Substantia nigra (tissue), 51 donors: ENCODE measurements at places on chromosomes 4 and X.

DNA sequence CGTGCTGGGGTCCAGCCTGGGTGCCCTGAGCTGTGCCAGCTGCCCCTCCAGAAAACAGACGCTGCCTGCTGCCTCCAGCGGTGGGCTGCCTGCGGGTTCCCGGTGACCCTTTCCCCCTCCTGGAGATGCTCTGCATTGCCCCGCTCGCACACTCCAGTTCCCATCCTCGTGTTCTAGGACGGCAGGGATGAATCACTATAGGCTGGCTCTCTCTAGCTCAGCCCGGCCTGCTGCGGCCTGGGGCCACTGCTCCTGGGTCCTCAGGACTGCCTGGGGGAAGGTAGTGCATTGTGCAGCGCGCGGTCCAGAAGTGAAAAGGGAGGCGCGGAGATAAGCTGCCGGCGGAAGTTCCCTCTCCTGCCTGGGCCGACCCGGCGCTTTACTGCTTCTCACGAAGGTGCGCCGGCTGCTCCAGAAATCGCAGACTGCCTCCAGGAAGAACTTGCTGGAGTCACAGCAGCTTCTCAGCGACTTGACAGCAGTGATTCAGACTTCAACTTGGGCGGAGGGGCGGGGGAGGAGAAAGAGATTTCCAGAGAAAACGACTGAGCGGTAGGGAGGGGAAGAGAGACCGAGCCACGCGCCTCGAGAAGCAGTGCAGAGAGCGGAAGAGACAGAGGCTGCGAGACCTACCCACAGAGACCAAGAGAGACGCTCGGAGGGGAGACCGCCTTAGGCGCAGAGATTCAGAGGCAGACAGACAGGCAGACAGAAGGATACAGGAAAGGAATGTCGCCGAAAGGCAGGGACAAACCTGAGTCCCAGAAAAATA, 6.7 kb upstream of the MSX1 start:
- no peak for DNase-seq

DNA sequence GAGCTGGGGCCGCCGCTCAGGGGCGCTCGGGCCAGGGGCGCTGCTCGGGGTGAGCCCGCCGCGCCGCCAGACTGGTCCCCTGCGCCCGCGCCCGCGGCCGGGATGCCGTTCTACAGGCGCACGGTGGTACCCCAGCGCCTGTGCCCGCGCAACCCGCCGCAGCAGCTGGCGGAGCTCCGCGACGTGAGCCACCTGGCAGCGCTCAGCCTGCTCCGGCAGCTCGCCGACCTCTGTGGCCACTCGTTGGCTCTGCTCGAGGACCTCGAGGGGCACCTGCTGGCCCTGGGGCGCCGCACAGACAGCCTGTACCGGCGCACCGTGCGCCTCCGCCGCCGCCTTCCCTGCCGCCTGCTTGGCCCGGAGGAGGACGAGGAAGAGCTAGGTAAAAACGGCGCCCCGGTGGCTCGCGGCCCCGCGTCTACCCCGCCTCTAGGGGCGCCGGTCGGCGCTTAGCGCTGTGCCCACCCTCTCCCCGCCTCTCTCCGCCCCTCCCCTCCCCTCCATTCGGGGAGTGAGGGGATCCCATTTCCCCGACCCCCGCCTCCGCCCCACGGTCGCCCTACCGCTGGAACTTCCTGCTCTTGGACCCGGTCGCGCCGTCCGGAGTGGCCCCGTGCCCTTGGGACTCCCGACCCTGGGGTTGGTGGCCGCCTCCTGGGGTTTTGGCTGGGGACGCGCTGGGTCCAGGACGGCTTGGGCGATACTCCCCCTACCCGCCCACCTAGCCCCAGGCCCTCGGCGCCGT, 513 bp downstream of the NHSL2 start:
- no peak for DNase-seq

- no peak for DNase-seq
Measured at GRCh38 chr4:176614793-176615192, 177.9 kb downstream of the VEGFC start.

GRCh38 chrX:1788300-1788911, 173.5 kb downstream of the ASMT start:
- no peak for DNase-seq

GRCh38 chrX:13489454-13489853, 79.9 kb upstream of the EGFL6 start:
- DNase-seq: no peak

GRCh38 chr4:85656759-85657505, 182.0 kb downstream of the ARHGAP24 start:
- DNase-seq: no peak

- no peak for DNase-seq
Measured at GRCh38 chr4:146134761-146135445, 40.6 kb upstream of the LSM6 start.

DNA sequence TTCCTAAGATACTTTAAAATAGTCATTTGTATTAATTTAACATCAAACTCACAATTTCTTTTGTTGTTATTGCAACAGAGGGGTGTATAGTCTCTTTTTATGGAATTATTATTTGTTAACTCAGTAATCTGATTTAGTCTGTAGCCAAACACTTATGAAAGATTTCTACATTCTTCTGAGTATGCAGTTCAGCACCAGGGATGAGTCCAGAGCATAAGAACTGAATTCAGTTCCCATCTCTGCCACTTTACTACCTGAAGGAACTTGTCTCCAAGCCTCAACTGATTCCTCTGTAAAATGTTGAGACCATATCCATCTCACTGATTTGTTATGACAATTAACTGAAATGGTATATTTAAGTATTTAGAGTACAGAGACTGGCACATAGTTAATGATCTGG, 45.5 kb downstream of the METTL14 start:
- no peak for DNase-seq

DNA sequence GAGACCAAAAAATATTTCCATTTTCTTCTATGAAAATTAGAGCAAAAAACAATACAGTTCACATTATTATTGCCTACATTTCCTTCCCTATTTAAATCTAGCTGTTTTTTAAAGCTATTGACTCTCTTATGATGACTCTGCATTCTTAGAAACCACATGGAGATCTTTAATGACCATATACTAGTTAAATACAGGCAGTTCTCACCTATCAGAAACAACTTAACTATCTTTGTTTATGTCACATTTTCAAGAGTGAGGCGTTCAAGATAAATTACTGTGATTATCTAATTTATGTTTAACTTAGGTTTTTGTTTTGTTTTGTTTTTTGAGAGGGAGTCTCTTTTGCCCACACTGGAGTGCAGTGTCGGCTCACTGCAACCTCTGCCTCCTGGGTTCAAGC, 3.0 kb downstream of the CISD2 start:
- no peak for DNase-seq

GRCh38 chr4:71687056-71687455, 96.8 kb downstream of the GC start:
- no peak for DNase-seq

DNA sequence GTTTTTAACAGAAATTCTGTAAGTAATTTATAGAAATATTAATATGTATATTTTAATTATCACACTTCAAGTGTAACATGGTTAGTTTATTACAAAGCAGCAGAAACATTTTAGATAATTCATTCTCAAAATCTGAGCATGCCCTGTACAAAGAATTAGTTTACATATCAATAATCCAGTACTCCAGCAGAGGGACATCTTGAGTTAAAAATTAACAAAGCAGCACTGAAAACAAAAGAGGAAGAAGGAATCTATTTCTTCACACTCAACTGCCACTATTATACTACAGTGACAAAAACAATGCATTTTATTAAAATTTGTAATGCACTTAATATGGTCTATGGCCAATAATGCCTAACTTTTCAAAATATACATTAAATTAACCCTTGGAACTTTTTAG, 179.1 kb upstream of the KLHL4 start:
- no peak for DNase-seq

DNA sequence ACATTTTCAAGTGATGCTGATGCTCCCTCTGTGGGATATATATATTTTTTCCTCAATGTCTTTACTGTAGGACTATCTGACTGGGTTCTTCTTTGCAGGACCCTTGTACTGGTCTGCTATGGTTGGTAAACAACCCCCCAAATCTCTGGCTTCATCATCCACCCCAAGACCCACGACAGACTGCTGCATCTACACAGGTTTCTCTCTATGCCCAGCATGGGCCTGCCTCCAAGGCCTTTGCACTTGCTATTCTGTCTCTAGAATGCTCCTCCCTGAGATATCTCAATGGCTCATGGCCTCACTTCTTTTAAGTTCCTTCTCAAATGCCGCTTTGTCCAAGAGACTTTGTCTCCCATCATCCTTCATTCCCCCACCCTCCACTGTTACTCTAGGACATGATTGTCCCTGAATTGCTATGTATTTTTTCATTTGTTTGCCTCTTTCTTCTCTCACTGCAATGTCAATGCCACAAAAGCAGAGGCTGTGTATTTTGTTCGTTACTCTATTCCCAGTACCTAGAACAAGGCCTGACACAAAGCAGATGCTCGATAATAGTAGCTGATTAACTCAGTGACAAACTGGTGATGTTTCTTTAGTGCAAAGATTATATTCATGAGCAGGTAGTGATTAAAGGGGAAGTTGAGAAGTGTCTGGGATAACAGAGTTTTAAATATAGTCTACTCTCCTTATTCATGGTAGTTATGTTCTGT, 6.6 kb downstream of the EVC start:
- DNase-seq: no peak

- no peak for DNase-seq
Measured at GRCh38 chr4:3787489-3788365, 21.5 kb downstream of the ADRA2C start.

DNA sequence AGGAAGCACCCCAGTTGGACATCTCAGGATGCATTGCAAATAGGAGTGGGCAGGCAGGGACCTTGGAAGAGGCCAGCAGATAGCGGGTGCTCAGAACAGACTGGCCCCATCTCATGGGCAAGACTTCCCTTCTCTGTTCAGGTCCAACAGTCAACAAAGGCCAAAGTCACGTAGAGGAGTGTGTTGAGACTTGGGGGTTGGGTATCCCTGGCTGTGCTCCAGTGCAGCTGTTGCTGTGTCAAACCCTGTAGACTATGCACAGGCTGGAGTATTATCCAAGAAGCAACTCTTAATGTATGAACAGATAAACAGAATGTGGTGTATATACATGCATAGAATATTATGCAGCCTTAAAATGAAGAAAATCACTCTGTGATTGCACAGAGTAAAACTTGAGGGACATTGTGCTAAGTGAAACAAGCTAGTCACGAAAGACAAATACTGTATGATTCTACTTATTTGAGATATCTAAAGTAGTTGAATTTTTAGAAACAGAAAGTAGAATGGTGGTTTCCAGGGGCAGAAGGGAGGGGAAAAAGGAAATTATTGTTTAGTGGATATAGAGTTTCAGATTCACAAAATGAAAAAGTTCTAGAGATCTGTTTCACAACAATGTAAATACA, 192.1 kb upstream of the LCORL start:
- DNase-seq: no peak

- no peak for DNase-seq
Measured at GRCh38 chrX:32010948-32011347, 939.1 kb upstream of the FTHL17 start.

DNA sequence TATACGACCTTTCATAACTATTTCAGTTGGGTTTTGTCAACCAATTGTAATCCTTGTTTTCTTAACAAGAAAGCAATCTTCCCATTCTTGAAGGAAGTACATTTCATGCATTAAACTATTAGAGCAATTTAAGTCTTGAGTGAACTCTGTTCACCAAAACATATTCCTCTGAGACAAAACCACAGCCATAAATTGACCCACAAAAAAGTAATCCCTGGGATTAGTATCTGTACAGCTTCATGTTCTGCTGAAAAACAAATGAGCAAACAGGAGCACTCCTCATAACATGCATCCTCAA, 207.0 kb upstream of the PDE5A start:
- no peak for DNase-seq

GRCh38 chr4:183860731-183861130, 44.4 kb upstream of the STOX2 start:
- DNase-seq: no peak

- no peak for DNase-seq
Measured at GRCh38 chrX:148381603-148382002, 118.8 kb upstream of the AFF2 start.

- no peak for DNase-seq
Measured at GRCh38 chr4:8097721-8098345, 60.8 kb downstream of the ABLIM2 start.

DNA sequence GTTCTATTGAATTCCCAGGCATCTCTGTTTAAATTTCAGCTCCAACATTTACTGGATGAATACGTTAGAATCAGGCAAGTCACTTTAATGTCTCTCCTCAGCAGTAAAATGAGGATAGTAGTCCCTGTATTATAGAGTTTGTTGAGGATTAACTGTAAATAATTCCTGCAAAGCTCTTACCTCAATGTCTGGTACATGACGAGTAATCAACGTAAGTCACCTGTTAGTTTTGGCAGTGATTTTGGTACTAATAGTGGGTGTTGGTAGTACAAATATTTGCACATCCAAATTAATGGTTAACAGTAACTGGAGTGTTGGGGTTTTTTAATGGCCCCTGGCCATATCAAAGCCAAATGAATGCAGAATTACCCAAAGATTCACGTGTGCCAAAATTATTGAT, 189.8 kb upstream of the GALNT7 start:
- DNase-seq: no peak

GRCh38 chr4:160194716-160195115, 1091.8 kb downstream of the RAPGEF2 start:
- DNase-seq: no peak

DNA sequence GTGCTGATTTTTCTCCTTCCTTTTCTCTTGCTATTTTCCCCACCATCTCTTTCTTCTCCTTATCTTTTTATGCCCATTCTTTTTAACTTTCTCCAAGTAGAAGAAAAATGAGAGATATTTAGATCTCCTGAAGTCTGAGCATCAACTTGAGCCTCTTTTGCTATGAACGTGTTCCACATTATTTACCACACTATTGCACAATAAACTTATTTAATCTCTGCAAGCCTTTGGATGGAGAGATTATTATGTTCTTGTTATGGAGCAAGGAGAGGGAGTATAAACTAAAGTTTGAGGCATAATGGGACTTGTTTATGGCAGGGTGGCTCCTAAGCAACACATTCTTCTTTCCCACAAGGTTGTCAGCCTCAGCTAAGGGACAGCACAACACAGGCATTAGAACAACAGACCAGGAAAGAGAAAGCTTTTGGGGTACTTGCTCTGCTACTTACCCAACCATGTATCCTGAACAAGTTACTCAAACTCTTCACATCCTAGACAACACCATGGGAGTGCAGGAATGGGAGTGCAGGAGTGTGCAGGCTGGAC, 365.5 kb upstream of the BOD1L1 start:
- no peak for DNase-seq

GRCh38 chr4:109990261-109991257, 77.9 kb downstream of the EGF start:
- DNase-seq: no peak

- DNase-seq: no peak
Measured at GRCh38 chr4:6502747-6503465, 30.5 kb upstream of the PPP2R2C start.

- DNase-seq: no peak
Measured at GRCh38 chrX:38862100-38862499, 60.8 kb downstream of the MID1IP1 start.

- DNase-seq: no peak
Measured at GRCh38 chrX:32455704-32456103, 755.6 kb downstream of the DMD start.

DNA sequence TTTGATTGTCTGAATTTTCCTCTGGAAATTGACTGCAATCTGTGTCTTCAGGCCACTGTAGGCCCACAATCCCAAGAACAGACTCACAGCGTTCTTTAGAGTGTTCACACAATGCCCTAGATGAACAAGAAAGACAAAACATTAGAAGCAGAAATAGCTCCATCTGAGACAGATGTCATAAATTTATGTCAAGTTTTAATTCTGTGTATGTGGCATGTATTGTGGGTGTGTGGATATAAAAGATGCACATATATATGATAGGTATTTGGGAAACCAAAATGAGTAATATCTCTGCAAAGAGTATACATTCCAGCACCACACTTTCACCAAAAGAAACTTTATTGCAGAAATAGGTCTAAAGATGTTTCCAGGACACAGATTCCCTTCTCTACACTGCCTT, 176.1 kb downstream of the CORIN start:
- no peak for DNase-seq
